ENCODE measurements at places on chromosomes 1 and 21.

GRCh38 chr1:151583796-151584195 is 28.1 kb upstream of the SNX27 start:
- no peak for DNase-seq

DNA sequence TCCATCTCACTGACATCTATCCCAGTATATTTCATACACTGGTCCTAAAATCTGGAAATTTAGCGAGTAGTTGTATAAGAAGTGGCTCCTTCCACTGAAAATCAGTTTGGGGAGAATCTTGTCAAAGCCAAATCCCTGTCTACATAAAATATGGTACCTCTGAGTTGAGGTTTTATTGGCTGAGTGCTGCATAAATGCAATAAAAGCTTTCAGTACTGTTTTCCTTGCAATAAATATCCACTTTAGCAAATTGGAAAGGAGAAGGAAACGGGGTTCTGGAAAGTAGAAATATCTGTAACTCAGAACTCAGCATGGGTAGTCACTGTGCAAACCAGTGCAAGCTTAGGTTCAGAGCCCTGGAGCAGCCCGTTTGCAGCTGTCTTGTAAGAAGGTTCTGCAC is 580.2 kb downstream of the SMYD3 start:
- DNase-seq = no peak

GRCh38 chr1:179953974-179954492 is 577 bp upstream of the CEP350 start:
- DNase-seq = peak; percentile 37

- DNase-seq = no peak
Observed at GRCh38 chr1:114153261-114154145, at the start of gene SYT6. Gene SYT6 (minus strand): TSS chr1:114153869. CDS start chr1:114153772, 97 bp downstream.

- no peak for DNase-seq
Observed at GRCh38 chr1:89170170-89171066, 5.4 kb downstream of the GBP7 start.

DNA sequence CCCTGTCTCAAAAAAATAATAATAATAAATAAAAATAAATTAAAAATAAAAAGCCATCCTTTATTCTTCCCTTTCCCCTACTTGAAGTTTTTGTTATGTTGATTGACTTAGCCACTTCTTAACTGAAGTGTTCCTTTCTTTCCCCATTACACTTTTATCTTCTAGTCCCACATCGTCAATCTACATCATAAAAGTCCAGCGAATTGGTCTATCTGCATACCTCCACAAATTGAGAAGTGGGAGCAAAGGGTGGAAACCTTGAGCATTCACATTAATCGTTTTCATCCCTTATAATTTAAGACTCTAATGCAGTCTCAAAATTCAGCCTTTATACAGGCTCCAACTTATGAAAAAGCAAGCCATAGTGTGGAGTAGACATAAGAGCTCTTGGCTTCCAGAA is 6.5 kb upstream of the ZYG11A start:
- DNase-seq = no peak

- DNase-seq = no peak
Observed at GRCh38 chr1:160538985-160539651, 16.1 kb upstream of the SLAMF6 start.

DNA sequence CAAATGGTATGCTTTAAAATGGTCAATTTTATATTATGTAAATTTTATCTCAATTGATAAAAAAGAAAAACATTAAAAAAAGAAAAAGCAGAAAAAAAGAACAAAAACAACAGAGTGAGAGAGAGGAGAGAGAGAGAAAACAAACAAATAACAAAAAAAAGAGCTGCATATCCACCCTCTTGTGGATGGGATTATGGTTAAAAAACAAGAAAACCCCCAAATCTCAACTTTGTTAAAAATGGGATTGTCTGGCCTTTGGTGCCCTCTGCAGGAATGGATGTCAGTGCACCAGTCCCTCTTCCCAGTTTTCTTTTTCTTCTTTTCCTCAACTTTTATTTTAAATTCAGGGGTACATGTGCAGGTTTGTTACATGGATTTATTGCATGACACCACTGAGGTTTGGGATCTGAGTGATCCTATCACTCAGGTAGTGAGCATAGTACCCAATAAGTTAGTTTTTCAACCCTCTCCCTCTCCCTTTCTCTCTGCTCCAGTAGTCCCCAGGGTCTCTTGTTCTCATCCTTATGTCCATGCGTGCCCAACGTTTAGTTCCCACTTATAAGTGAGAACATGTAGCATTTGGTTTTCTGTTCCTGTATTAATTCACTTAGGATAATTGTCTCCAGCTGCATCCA is 28.1 kb downstream of the RNF187 start:
- no peak for DNase-seq

DNA sequence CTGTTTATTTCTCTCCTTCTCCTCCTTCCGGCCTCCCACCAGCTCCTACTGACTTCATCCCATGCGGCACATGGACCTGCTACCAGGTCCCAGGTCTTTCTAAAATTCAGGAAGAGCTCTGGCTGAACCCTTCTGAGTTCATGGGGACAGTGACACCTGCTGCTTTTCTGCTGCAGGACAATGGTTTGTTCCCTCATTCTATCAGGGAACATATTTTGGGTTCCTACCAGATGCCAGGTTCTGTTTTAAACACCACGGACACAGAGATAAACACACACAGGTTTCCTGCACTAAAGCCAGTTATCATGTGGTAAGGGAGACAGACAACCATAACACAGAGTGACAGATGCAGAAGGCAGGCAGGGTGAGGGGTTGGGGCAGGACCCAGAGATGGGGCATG is 114.0 kb upstream of the RAB4A start:
- DNase-seq = no peak

DNA sequence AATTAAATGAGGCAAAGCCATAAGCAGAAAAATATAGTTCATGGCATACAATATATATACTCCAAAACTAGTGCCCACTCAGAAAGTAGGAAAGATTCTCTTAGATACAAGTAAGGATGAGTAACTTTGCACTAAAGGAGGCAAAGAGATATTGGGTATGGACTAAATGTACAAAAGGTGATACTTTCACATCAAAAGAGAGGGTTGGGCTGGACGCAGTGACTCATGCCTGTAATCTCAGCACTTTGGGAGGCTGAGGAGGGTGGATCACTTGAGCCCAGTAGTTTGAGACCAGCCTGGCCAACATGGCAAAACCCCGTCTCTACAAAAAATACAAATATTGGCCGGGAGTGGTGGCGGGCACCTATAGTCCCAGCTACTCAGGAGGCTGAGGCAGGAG is 6.7 kb downstream of the KYAT3 start:
- DNase-seq = no peak

- no peak for DNase-seq
Observed at GRCh38 chr1:30969903-30970302, 61.3 kb upstream of the SDC3 start.

- no peak for DNase-seq
Observed at GRCh38 chr1:223323491-223324484, 40.2 kb downstream of the SUSD4 start.

- DNase-seq = no peak
Observed at GRCh38 chr1:119554183-119554582, 47.2 kb downstream of the HSD3B1 start.

- DNase-seq = no peak
Observed at GRCh38 chr1:8421721-8422120, 103.8 kb downstream of the SLC45A1 start.

GRCh38 chr21:28604946-28605537 is 387.6 kb downstream of the LTN1 start:
- DNase-seq = no peak

GRCh38 chr1:204793259-204793914 is 77.3 kb upstream of the NFASC start:
- no peak for DNase-seq

DNA sequence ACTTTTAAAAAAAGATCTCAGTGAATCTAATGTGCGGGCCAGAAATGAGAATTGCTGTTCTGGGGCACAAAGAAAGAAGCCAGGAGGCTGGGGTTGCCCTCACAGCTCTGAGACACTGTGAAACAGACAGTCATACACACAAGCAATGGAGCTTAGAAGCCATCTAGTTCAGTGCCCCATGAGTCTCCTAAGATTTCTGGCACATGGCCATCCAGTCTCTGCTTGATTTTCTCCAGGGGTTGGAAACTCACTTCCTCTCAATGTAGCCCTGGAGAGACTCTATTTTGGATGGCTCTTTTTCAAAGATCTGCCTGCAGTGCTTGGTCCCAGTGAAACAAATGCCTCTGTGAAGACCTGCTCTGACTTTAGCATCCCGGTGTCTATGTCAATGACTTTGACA is 38.6 kb downstream of the KCNN3 start:
- no peak for DNase-seq

DNA sequence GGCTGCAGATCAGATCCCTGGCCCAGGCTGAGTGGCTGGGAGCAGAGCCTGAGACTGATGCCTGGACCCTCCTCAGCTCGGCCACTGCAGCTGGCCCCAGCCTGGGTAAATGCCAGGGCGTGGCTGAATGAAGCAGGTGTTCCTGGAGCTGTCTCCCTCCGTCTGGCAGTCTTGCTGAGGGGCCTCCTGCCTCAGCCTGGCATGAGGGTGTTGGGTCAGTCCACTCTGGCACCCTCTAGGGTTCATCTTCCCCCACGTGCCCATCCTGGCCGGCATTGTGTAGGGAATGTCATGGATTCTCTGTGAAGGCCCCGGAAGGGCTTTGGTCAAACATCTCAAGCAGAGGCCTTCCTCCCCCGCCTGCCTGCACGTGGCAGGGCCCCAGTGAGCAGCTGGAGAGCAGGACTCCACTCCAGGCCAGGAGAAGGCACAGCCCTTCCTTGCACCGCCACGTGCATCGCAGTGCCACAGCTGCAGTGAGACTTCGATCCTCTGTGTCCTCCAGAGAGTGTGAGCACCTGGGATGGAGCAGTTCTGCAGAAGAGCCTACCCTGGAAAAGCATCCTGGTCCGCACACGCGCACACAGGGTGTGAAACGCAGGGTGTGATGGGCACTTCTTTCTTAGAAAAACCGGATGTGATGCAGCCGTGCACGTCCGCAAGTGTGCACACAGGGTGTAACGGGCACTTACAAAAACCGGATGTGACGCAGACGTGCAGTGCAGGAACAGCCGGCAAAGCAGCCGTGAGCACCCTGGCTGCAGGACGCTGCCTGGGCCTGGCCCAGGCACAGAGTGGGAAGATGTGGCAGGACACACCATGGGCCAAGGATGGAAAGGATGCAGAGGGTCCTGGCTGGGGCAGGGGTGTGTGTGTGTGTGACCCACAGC is 4.6 kb upstream of the KRTAP10-4 start:
- DNase-seq = no peak

GRCh38 chr21:38787461-38788274 is 18.1 kb upstream of the ETS2 start:
- no peak for DNase-seq

GRCh38 chr1:184754476-184755225 is at the start of gene EDEM3:
Gene EDEM3 (minus strand): TSS chr1:184754858. CDS start chr1:184754646, 212 bp downstream.
- peak; percentile 93 for DNase-seq

All from activated CD4-positive, CD25-positive, alpha-beta regulatory T cell treated with anti-CD3 and anti-CD28 coated beads, Interleukin-2, amount 50 U/mL, for 72 hours (primary cell).